ENCODE measurements at places on chromosomes 5 and 9.

DNA sequence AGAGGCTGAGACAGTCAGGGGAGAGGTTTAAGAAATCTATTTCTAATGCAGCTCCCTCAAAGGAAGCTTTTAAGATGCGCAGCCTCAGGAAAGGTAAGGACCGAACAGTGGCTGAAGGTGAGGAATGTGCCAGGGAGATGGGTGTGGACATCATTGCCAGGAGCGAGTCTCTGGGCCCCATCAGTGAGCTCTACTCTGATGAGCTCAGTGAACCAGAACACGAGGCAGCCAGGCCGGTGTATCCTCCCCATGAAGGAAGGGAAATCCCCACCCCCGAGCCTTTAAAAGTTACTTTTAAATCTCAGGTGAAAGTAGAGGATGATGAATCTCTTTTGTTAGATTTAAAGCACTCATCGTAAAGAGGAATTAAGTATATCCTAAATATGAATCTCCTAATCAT is 8.2 kb downstream of the CAVIN4 start:
- DNase-seq, result no peak

DNA sequence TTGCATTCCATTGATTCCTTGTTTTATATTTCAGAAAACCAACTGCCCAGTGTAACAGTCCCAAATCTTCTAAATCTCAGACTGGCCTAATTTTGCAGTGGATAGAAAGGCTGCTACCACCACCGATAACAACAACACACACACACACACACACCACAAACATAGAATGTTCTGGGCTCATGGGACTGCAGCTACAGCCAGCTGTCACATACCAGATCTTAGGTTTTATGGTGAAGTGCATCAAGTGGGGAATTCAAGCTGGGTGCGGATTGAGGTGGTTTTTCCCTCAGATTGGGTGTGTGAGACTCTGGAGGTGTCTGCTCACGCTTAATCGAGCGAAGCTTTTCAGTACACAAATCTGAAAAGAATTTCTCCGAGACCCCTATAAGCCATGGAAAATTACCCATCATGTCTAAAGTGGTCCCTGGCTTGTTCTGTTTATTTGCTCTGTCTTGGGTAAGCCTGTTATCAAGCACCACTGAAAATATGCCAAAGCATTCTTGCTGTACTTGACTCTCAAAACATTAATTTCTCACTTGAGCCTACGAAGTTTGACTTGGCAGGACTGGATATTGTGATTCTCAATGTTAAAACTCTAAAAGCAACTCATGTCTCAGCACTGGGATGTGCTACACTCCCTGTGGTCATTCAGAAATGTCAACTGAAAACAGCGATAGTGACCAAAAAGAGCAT is 71.1 kb downstream of the ALDH7A1 start:
- no peak for DNase-seq

DNA sequence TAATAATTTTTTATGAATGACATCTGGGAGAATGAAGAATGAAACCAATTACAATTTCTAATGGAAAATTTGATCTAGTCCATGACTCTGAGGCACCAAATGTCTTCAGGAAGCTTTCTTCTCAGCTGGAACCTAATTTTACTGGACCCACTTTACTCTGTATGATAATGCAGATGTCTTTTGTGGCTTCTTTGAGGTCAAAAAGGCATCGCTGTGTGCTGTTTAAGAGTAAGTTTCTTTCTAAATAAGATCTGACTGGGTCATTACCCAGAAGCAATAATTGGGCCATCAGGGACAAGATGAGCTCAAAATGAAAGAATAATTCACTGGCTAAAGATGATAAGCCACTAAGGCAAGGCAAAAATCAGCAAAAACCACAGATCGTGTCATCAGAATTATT is 633.4 kb downstream of the PSAT1 start:
- no peak for DNase-seq

GRCh38 chr5:180806351-180807011 is 3.9 kb upstream of the MGAT1 start:
- no peak for DNase-seq

- DNase-seq, result peak; percentile 37
Observed at GRCh38 chr9:7976167-7976755, 176.7 kb upstream of the DMAC1 start.

DNA sequence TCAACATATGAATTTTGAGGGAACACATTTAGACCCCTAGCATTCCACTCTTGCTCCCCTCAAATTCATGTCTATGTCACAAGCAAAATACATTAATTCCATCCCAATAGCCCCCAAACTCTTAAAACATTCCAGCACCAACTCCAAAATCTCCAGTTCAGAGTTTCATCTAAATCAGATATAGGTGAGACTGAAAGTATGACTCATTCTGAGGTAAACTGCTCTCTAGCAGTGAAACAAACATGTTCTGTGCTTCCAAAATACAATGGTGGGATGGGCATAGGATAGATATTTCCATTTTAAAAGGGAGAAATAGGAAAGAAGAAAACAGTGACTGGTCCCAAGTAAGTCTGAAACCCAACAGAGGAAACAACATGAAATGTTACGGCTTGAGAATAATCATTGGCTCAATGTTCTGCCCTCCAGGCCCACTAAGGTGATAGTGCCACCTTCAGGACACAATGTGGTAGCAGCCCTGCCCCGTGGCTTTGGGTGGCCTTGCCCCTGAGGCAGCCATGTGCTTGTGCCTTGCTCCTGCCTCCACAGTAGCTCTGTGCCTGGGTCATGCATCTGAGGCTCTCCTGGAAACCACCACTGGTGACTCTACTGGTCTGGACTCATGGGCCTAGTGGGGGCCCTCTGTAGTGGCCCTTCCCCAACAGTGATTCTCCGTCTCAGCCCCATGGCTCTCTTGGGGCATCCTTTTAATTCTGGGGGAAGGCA is 36.4 kb upstream of the IPPK start:
- no peak for DNase-seq
